Cardiac ventricle fibroblast (primary cell): ENCODE measurements at places on chromosomes 16 and 17. TPM values are rescaled to one million over a fixed set of nuclear protein-coding genes. Genes with fewer than 3 reads are reported as not detected.

C1QTNF8 gene
- not detected in 2 replicates for total RNA-seq

IRX5 gene
- 1.0 and 1.1 TPM in 2 replicates for total RNA-seq

KRT12 gene
- not detected in 2 replicates for total RNA-seq

CDRT15L2 gene
- not detected in 2 replicates for total RNA-seq

DNASE1L2 gene
- 4.5 TPM in 1 of 2 replicates, not detected in the other for total RNA-seq

PROCA1 gene
- 1.0 and 1.9 TPM in 2 replicates for total RNA-seq

NUDT16L1 gene
- 23.1 and 32.0 TPM in 2 replicates for total RNA-seq

DRC3 gene
- total RNA-seq: 0.87 and 2.0 TPM in 2 replicates

TNFSF13 gene
- 3.2 and 8.0 TPM in 2 replicates for total RNA-seq

KSR1 gene
- total RNA-seq: 11.3 and 25.4 TPM in 2 replicates

G6PC1 gene
- not detected in 2 replicates for total RNA-seq

ASPA gene
- 7.0 and 7.8 TPM in 2 replicates for total RNA-seq

EPOP gene
- 4.4 and 4.5 TPM in 2 replicates for total RNA-seq

METTL2A gene
- 8.1 and 13.0 TPM in 2 replicates for total RNA-seq

CACNG5 gene
- total RNA-seq: not detected in 2 replicates

OR3A2 gene
- total RNA-seq: not detected in 2 replicates

ABCC3 gene
- 26.9 and 32.6 TPM in 2 replicates for total RNA-seq

ARHGAP27 gene
- total RNA-seq: 1.7 and 3.5 TPM in 2 replicates

NLRC5 gene
- 3.2 and 5.6 TPM in 2 replicates for total RNA-seq

NHLRC4 gene
- 3.5 and 4.4 TPM in 2 replicates for total RNA-seq

TEX14 gene
- 0.34 TPM in 1 of 2 replicates, not detected in the other for total RNA-seq

SNAI3 gene
- total RNA-seq: not detected in 2 replicates

CCDC144A gene
- total RNA-seq: 0.68 and 1.3 TPM in 2 replicates

GAN gene
- 2.7 and 3.8 TPM in 2 replicates for total RNA-seq

DOC2B gene
- total RNA-seq: 0.05 and 0.12 TPM in 2 replicates

CLEC18B gene
- 0.69 TPM in 1 of 2 replicates, not detected in the other for total RNA-seq

CCDC154 gene
- total RNA-seq: 0.39 TPM in 1 of 2 replicates, not detected in the other

OR4D1 gene
- total RNA-seq: not detected in 2 replicates

HYDIN gene
- 0.06 and 0.24 TPM in 2 replicates for total RNA-seq

KATNB1 gene
- total RNA-seq: 7.9 and 13.8 TPM in 2 replicates

ITGAX gene
- total RNA-seq: 0.12 TPM in 1 of 2 replicates, not detected in the other

SLC13A2 gene
- not detected in 2 replicates for total RNA-seq

DHX58 gene
- total RNA-seq: 10.2 and 11.9 TPM in 2 replicates

AXIN2 gene
- total RNA-seq: 25.4 and 26.2 TPM in 2 replicates

CLEC19A gene
- total RNA-seq: not detected in 2 replicates

ADAP2 gene
- total RNA-seq: 0.98 TPM in 1 of 2 replicates, not detected in the other

ACSM2A gene
- 0.10 TPM in 1 of 2 replicates, not detected in the other for total RNA-seq

CIITA gene
- 0.19 and 1.9 TPM in 2 replicates for total RNA-seq

GPT2 gene
- total RNA-seq: 12.5 and 17.2 TPM in 2 replicates

GRIN2C gene
- under 0.01 TPM in 1 of 2 replicates, not detected in the other for total RNA-seq

CFAP52 gene
- 0.12 and 1.7 TPM in 2 replicates for total RNA-seq

TMEM204 gene
- total RNA-seq: 16.8 and 20.5 TPM in 2 replicates

DNAAF8 gene
- total RNA-seq: 2.1 and 6.2 TPM in 2 replicates

SMIM36 gene
- not detected in 2 replicates for total RNA-seq

TEKT1 gene
- not detected in 2 replicates for total RNA-seq

MMP2 gene
- 1,062 and 1,171 TPM in 2 replicates for total RNA-seq

ENO3 gene
- 1.00 and 8.8 TPM in 2 replicates for total RNA-seq
